Stimulated activated CD4-positive, alpha-beta T cell treated with anti-CD3 and anti-CD28 coated beads, TNF-alpha, amount 100 ng/mL, for 48 hours (primary cell): ENCODE measurements at places on chromosomes 2 and 18.

GRCh38 chr2:112201696-112202430, 53.0 kb downstream of the ZC3H8 start:
- DNase-seq = no peak

- no peak for DNase-seq
Measured at GRCh38 chr2:26349690-26350089, 3.1 kb upstream of the ADGRF3 start.

- no peak for DNase-seq
Measured at GRCh38 chr2:52238782-52239181, 1206.8 kb upstream of the NRXN1 start.

GRCh38 chr18:59202258-59202820, 17.6 kb upstream of the GRP start:
- DNase-seq = no peak

DNA sequence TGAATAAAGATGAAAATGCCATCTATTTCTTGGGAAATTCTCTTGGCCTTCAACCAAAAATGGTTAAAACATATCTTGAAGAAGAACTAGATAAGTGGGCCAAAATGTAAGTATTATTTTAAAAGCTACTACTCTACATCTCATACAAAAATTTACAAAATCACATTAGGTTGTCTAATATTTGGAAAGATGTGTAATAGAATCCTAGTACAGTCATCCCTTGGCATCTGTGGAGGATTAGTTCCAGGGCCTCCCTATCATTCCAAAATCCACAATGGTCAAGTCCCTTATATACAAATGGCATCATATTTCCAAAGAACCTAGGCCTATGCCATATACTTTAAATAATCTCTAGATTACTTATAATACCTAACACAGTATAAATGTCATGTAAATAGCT, 41.2 kb downstream of the KYNU start:
- DNase-seq = no peak

- no peak for DNase-seq
Measured at GRCh38 chr2:240602266-240603050, 15.9 kb downstream of the CAPN10 start.

GRCh38 chr18:58535340-58536201, 93.3 kb downstream of the ALPK2 start:
- DNase-seq = no peak

GRCh38 chr2:180578441-180578840, 402.0 kb upstream of the UBE2E3 start:
- DNase-seq = no peak

- DNase-seq = no peak
Measured at GRCh38 chr2:226999661-227000060, 163.8 kb downstream of the RHBDD1 start.

- DNase-seq = no peak
Measured at GRCh38 chr18:34808389-34808788, 98.3 kb downstream of the DTNA start.

DNA sequence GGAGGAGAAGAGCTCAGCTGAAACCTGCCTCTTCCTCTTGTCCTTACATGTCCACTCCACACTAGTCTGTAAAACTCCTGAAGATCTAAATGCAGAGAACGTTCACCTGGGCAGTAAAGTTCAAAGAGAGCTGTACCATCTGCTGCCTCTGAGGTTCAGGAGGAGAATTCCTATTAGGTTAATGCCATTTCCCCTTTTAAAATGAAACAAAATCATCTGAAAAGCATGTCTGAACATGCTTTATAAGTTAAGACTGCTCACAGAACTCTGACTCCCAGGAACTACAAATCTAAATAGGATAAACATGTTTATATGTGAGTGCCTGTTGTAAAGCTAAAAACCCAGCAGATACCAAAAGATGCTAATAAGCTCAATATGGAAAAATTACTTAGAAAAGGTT, 164.4 kb downstream of the AFF3 start:
- DNase-seq = no peak

DNA sequence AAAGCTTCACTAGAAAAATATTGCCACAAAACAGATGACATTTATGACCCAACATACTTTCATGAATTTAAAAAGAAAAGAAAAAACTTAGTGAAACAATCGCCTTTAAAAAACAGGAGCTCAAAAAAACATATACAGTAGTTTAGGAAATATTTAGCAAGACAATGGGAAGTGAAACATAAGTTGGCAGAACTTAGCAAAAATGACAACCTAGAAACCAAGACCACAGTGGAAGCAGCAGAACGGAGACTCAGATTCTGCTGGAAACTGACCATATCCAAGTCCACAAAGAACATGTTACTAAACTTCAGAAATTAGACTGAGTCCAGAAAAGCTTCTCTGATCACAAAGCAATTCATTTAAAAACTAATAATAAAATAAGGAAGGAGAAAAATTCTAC, 41.8 kb upstream of the CTAGE1 start:
- no peak for DNase-seq

DNA sequence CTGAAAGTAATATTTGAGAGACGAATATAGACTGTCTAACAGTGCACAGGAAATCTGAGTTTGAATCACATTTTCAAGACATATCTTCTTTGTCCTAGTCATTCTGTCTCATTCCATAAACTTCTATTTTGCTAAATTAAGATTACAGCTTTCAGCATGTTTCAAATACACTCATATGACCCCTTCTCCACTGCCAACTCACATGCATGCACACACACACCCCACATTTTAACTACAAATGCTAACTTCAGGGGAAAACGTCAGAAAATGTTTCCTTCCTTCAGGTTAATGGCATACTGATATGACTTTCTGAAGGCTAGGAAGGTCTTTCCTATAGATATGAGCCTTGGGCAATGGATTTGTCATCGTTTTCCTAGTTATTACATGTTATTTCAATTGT, 373.7 kb downstream of the RBM43 start:
- DNase-seq = no peak

DNA sequence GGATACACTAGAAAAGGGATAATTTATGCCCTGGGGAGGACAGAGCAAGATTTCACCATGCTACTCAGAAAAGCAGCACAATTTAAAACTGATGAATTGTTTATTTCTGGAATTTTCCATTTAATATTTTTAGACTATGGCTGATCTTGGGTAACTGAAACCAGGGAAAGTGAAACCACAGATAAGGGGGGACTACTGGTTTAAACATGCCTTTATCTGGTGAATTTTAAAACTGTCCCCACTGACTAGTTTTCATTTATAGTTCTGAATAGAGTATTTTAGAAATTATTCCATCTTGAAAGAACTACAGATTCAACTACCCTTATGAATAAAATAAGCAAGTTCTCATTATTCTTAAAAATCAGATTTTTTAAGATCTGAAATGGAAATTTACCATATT, 15.0 kb downstream of the NFU1 start:
- no peak for DNase-seq

DNA sequence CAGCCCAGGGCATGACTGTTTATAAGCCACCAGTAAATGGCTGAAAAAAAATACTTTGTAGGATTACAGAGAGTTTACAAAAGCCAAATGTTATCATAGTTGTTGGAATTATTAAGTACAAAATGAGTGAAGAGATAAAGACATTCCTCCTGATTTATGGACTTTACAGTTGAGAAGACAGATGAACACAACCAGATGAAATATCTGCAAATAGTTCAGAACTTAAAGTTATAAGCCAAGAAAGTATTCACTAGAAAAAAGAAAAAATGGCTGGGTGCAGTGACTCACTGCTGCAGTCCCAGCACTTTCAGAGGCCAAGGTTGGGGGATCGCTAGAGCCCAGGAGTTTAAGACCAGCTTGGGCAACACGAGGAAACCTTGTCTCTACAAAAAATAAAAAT, 11.2 kb downstream of the PMAIP1 start:
- no peak for DNase-seq

GRCh38 chr18:42258301-42258965, 303.4 kb downstream of the PIK3C3 start:
- DNase-seq = no peak

DNA sequence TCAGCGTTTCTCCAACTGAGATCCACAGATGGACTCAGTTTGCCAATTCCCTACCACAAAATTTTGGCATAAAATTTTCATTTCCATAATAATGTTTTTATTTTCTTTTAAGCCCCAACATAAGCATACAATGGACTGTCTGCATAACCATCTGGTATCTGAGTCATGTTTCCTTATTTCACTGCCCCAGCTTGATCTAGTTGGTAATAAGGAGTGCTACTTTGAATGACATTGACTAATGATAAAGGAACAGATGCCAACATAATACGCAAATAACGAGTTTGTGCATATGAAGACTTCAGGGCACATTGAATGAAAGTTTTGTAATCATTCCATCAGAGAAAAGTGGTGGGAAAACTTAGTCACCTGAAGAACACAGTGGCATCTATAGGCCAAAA, 8.8 kb upstream of the MBD2 start:
- DNase-seq = no peak

DNA sequence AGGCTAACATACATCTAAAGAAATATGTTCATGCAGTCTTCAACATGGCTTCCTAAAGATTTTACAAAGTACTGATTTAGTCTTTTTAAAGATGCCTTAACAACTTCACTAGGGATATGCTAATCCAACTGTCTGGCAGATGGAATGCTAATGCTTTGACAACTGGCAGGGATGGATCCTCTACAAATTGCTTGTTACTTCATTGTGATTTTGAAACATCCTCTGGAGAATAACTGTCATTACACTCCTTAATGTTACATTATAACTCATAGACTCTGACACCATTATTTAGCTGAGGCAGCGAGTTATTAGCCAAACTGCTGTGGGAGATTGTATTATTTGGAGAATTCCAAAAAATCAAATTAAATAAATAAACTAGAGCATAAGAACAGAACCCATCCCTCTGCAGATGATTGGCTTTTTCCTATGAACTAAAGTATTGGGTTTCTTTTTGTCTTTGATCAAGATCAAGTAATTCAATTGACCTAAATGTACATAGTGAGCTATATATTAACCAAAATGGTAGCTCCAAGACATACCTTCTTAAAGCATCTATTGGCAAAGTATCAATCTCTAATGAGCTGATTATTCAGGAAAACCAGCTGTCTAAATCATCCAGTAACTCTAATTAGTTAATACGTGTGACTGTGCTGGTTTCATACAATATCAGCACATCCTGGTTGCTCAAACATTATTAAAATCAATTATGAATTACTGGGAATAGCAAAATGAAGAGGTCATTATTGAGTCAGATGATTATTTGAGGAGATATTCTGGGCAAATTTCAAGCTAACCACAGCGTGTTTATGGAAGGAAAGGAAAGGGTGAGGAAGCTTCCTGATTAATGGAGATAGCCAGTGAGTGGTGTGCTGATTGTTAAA, 321.3 kb upstream of the TFPI start:
- DNase-seq = no peak

- no peak for DNase-seq
Measured at GRCh38 chr18:46909497-46909896, 7.8 kb downstream of the PIAS2 start.

DNA sequence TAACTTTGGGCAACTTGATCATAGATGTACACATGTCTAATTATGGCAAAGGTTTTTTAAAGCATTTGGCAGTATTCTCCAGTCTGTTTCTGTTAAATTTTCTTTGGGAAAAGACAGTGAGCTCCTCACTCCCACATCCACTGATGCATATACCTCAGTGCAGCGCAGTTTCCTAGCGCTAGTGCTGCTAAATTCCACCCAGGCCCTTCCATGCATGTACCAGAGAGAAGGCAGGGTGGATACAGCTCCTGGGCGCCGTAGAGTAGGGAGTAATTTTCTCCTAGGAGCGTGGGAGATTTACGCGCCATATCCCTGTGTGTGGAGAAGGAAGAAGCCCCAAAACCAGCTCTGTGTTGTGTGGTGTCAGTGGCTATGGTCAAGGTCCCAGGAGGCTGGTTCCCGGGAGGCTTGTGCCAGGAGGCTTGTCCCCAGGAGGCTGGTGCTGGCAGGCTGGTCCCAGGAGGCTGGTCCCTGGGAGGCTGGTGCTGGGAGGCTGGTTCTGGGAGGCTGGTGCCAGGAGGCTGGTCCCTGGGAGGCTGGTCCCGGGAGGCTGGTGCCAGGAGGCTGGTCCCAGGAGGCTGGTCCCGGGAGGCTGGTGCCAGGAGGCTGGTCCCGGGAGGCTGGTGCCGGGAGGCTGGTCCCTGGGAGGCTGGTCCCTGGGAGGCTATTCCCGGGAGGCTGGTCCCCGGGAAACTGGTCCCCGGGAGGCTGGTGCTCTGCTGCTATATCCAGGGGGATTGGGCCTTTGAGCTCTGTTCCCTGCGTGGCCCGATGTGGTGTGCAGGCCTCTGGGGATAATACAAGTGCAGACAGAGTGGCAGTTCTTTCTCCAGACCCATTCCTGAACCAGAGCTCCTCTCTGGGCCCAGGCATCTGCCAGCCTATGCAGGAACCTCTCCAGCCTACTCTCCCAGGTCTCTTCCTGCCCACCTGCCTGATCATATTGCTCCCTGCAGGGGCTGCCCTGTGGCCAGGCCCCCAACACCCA, 161.2 kb downstream of the SEPTIN10 start:
- DNase-seq = no peak

- DNase-seq = no peak
Measured at GRCh38 chr2:167279810-167280209, 391.5 kb downstream of the XIRP2 start.

DNA sequence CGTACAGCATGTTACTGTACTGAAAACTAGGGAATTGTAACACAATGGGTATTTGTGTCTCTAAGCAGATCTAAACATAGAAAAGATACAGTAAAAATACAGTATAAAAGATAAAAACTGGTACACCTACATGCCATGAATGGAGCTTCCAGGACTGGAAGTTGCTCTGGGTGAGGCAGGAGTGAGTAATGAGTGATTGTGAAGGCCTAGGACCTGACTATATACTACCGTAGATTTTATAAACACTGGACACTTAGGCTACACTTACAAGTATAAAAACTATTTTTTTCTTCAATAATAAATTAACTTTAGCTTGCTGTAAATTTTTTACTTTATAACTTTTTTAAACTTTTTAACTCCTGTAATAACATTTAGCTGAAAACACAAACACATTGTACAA, 324.4 kb upstream of the TNP1 start:
- DNase-seq = no peak

DNA sequence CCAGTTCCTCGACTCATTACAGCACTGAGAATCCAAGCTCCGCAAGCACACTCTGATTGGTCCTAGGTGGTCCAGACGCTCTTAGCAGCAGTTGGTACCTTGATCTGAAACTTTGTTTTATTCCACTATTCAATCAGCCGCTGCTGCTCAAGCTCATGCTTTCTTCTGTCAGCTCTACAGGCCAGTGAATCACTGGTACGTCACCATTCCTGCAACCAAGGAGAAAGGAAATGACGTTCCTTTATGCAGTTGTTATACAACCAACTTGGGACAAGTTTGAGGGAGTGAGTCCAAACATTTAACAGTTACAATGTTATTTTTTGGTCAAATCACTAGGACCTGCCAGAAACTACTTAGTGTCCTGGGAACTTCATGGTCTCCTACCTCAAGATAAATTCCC, 398.8 kb upstream of the TMEFF2 start:
- no peak for DNase-seq

GRCh38 chr18:13791181-13791580, 32.8 kb upstream of the MC5R start:
- DNase-seq = no peak

GRCh38 chr2:100367163-100367562, 44.9 kb upstream of the LONRF2 start:
- DNase-seq = no peak

- DNase-seq = no peak
Measured at GRCh38 chr2:62441421-62441820, 64.6 kb downstream of the TMEM17 start.
